ENCODE measurements at places on chromosomes 13 and 19. TPM values are rescaled to one million over a fixed set of nuclear protein-coding genes. Genes with fewer than 3 reads are reported as not detected.
A peak's percentile ranks its signal among the peaks of the same experiment; 100 is the strongest.

GTF2F1 gene
- 65.5 TPM for total RNA-seq

ZNF135 gene
- total RNA-seq, result 0.05 TPM

CYP4F2 gene
- not detected for total RNA-seq

DNMT1 gene
- total RNA-seq, result 425 TPM

FFAR1 gene
- 0.18 TPM for total RNA-seq

- H3K27ac ChIP-seq, result peak overlapping the region; percentile 55
- DNase-seq, result no peak
- H3K36me3 ChIP-seq, result peaks cover 62% of the 10 kb centered on the region
- no peak overlapping the region for H3K4me3 ChIP-seq
- peaks cover 40% of the 10 kb centered on the region for H3K4me1 ChIP-seq
Measured at GRCh38 chr19:16207490-16208025, 9.8 kb downstream of the AP1M1 start.

DNA sequence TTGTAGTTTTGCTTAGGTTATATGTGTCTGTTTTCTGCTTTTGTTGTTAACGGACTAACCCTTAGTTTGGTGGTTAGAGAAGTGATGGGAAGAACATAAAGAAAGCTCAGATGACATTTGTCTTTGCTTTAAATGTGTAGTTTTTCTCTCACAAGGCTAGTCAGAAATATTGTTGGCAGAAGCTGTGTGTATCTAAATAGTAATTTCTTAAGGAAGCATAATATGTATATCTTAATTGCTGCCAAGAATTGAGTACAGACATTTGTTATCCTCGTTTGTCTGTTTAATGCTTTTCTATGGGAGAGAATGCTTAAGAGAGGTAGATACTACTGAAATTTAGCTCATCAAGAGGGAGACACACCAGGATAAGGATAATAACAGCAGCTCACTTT, 2.7 kb downstream of the RGCC start:
- H3K36me3 ChIP-seq, result peaks cover 45% of the 10 kb centered on the region
- DNase-seq, result no peak
- H3K4me1 ChIP-seq, result peaks cover 75% of the 10 kb centered on the region
- H3K4me3 ChIP-seq, result peak overlapping the region; percentile 95
- H3K27me3 ChIP-seq, result peaks cover 16% of the 10 kb centered on the region

DNA sequence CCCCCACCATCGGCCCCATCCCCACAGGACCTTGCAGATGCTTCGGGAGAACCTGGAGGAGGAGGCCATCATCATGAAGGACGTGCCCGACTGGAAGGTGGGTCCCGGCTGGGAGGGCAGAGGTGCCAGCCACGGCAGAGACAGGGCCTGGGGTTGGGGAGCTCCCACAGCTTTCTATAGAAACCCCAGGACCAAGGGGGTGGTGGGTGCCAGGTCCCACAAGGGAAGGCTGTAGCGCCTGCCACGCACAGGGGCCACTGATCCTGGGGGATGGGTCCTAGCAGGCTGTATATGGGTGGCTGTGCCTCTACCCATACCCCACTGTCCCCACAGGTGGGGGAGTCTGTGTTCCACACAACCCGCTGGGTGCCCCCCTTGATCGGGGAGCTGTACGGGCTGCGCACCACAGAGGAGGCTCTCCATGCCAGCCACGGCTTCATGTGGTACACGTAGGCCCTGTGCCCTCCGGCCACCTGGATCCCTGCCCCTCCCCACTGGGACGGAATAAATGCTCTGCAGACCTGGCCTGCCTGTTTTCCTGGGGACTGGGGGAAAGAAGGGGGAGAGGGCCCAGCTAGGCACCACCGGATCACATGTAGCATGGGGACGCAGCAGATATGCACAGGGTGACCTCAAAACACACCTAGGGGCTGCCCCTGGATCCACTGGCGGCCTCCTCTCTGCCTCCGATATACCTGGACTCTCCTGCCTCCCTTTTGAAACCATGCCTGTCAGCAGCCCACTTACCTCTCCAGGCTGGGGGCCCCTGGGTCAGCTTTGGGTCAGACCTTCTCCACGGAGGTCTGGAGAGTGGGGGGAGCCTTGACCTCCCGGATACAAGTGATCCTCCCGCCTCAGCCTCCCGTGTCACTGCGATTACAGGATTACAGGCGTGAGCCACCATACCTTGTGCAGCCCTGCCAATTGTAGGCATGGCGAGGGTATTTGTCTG, 761 bp upstream of the YJEFN3 start:
- H3K4me1 ChIP-seq, result no peaks in the 10 kb centered on the region
- H3K36me3 ChIP-seq, result peaks cover 9% of the 10 kb centered on the region
- DNase-seq, result no peak
- H3K27me3 ChIP-seq, result no peaks in the 10 kb centered on the region
- H3K27ac ChIP-seq, result no peak overlapping the region
- no peak overlapping the region for H3K4me3 ChIP-seq

- no peaks in the 10 kb centered on the region for H3K27me3 ChIP-seq
- H3K4me3 ChIP-seq, result no peak overlapping the region
- no peaks in the 10 kb centered on the region for H3K36me3 ChIP-seq
- no peak overlapping the region for H3K27ac ChIP-seq
- no peak for DNase-seq
- H3K4me1 ChIP-seq, result no peaks in the 10 kb centered on the region
Measured at GRCh38 chr13:84951128-84951527, 848.1 kb downstream of the SLITRK6 start.

DNA sequence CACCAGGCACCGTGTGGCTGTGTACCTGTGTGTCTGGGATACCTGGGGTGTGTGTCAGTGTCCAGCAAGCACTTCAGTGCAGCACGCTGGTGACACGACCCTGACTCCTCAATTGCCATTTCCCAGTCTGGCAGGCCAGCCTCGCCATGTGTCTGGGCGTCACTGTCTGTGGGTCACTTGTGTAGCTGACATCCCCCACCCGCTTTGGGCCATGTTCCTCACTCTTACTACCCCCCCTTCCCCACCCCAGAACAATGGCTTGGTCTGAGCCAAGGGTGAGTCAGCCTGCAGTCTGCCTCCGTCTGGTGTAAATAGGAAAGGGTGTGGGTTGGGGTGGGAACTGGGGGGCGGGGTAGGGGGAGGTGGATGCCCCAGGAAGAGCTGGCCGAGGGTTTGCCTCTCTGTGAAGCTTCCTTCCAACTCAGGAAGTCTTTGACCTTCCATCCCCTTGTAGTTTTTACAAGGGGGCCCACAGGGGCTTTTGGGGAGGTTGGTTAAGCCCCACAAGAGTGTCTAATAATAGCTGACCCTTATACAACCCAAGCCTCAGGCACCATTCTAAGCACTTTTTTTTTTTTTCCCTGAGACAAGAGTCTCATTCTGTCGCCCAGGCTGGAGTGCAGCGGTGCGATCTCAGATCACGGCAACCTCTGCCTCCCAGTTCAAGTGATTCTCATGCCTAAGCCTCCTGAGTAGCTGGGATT, 17.6 kb downstream of the NOVA2 start:
- peaks cover 22% of the 10 kb centered on the region for H3K4me1 ChIP-seq
- H3K27ac ChIP-seq, result no peak overlapping the region
- peaks cover 16% of the 10 kb centered on the region for H3K27me3 ChIP-seq
- no peaks in the 10 kb centered on the region for H3K36me3 ChIP-seq

DNA sequence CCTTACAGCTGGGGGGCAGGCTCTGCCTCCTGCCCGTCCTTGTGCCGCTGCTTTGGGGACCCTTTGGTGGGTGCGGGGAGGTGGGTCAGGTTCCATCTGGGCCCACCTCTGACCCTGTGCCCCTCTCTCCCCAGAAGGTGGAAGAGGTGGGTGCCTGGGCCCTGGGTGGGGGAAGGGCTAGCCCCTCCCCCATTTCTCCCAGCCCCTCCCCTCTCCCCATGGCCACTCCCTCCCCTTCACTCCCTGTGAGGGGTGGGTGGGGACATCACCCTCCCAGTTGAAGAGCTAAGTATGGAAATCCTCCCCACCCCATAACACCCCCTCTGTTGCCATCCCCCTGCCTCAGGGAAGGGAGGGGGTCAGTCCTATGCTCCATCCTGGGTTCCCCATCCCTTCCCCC, 14.2 kb downstream of the ARHGEF1 start:
- peaks cover 51% of the 10 kb centered on the region for H3K36me3 ChIP-seq
- peaks cover 20% of the 10 kb centered on the region for H3K4me1 ChIP-seq
- H3K27ac ChIP-seq, result no peak overlapping the region
- DNase-seq, result no peak
- no peaks in the 10 kb centered on the region for H3K27me3 ChIP-seq

GRCh38 chr13:111595791-111596190, 275.3 kb downstream of the TEX29 start:
- no peaks in the 10 kb centered on the region for H3K4me1 ChIP-seq
- DNase-seq, result no peak
- H3K4me3 ChIP-seq, result no peak overlapping the region

- no peaks in the 10 kb centered on the region for H3K4me1 ChIP-seq
- no peak overlapping the region for H3K27ac ChIP-seq
- no peak for DNase-seq
- no peaks in the 10 kb centered on the region for H3K36me3 ChIP-seq
- H3K27me3 ChIP-seq, result no peaks in the 10 kb centered on the region
- no peak overlapping the region for H3K4me3 ChIP-seq
Measured at GRCh38 chr13:57925250-57925649, 293.7 kb downstream of the PCDH17 start.

DNA sequence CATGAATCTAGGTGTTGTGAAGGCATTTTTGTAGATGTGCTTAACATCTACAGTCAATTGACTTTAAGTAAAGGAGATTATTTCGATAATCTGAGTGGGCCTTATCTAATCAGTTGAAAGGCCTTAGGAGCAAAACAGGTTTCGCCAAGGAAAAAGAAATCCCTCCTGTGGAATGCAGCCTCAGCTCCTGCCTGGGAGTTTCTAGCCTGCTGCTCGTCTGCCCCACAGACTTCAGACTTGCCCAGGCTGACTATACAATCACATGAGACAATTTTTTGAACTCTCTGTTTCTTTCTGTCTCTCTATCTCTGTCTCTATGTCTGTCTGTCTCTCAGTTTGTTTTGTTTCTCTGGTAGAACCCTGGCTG, 312.5 kb downstream of the OLFM4 start:
- H3K4me1 ChIP-seq, result no peaks in the 10 kb centered on the region
- H3K4me3 ChIP-seq, result no peak overlapping the region
- H3K27ac ChIP-seq, result no peak overlapping the region
- H3K36me3 ChIP-seq, result no peaks in the 10 kb centered on the region

- H3K4me3 ChIP-seq, result peak overlapping the region; percentile 71
- no peaks in the 10 kb centered on the region for H3K27me3 ChIP-seq
- no peak for DNase-seq
- peaks cover 3% of the 10 kb centered on the region for H3K36me3 ChIP-seq
Measured at GRCh38 chr19:39679791-39680168, 24.1 kb downstream of the LGALS16 start.

GRCh38 chr13:30673669-30674521, 56.2 kb downstream of the USPL1 start:
- H3K27ac ChIP-seq, result peak overlapping the region; percentile 84
- H3K36me3 ChIP-seq, result no peaks in the 10 kb centered on the region
- DNase-seq, result peak; percentile 80
- peaks cover 22% of the 10 kb centered on the region for H3K27me3 ChIP-seq
- H3K4me3 ChIP-seq, result peak overlapping the region; percentile 85

DNA sequence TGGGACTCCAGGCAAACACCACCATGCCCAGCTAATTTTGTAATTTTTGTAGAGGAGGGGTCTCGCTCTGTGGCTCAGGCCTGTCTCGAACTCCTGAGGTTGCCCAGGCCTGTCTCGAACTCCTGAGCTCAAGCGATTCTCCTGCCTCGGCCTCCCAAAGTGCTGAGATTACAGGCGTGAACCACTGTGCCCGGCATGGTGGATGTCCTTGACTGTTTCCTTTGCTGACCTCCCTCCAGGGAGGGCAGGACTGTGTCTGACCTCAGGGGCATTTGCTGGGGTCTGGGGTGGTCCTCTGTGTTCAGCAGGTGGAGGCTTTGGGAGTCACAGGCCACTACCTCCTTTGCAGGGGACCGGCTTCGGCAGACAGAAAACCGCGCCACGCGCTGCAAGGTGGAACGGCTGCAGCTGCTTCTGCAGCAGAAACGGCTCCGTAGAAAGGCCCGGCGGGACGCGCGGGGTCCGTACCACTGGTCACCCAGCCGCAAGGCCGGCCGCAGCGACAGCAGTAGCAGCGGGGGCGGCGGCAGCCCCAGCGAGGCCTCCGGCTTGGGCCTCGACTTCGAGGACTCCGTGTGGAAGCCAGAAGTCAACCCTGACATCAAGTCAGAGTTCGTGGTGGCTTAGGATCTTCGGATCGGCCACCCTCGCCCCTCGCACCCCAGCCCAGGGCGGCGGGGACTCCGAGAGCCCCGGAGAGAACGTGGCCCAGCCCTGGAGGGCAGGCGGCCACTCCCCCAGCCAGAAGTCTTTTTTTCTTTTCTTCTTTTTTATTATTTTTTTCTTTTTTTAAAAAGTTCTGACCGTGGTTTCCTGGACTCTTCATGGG, 8.5 kb downstream of the MIDN start:
- DNase-seq, result no peak
- peaks cover 36% of the 10 kb centered on the region for H3K4me1 ChIP-seq
- peak overlapping the region; percentile 65 for H3K4me3 ChIP-seq
- no peaks in the 10 kb centered on the region for H3K27me3 ChIP-seq
- peak overlapping the region; percentile 49 for H3K27ac ChIP-seq
- peaks cover 34% of the 10 kb centered on the region for H3K36me3 ChIP-seq

DNA sequence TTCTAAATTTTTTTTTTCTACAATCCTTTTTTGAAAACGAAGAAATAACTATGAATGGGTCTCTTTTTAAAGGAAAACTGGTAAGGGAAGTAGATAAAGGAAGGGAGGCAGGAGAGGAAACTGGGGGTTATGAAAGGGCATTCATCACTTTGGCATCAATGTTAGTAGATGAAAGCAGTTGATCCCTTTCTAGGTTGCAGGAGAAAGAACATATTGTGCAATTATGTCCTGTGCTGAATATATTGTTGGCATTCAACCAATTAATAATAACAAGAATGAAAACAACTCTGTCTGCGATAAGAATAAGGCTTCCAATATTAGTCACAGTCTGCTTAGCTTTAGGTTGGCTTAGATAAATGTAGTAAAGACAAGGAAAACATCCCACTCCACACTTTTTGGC, 796.8 kb upstream of the KLHL1 start:
- H3K27me3 ChIP-seq, result no peaks in the 10 kb centered on the region
- no peaks in the 10 kb centered on the region for H3K4me1 ChIP-seq
- no peak overlapping the region for H3K4me3 ChIP-seq
- no peak overlapping the region for H3K27ac ChIP-seq

DNA sequence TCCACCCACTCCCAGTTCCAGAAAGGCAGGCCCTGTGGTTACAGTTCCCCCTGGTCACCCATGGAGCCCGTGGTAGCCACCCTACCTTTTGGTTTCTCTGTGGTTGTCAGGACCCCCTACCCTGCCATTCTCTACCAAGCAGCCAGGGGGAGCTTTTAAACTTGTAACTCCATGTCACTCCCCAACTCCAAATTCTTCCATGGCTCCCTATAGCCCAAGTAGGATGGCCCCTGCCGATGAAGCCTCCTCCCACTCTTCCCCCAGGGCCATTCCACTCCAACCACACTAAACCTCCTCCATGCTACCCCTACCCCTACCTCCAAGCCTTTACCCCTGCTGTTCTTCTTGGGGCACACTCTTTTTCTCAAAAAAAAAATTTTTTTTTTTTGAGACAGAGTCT, 2.2 kb downstream of the S1PR2 start:
- peaks cover 3% of the 10 kb centered on the region for H3K36me3 ChIP-seq
- H3K27me3 ChIP-seq, result peaks cover 5% of the 10 kb centered on the region
- H3K4me1 ChIP-seq, result peaks cover 20% of the 10 kb centered on the region
- peak overlapping the region; percentile 18 for H3K27ac ChIP-seq
- no peak for DNase-seq
- peak overlapping the region; percentile 64 for H3K4me3 ChIP-seq

Measured in activated T-helper 1 cell treated with anti-CD3 and anti-CD28 coated beads, Interleukin-12 subunit alpha, Interleukin-12 subunit beta, Interleukin-2, Interleukin-4 antibody, amounts not matched to agents 30 ng/mL and 10 ng/mL and 1 ng/mL, durations not matched to agents 14 hours and 24 hours and 36 hours (primary cell).